ENCODE measurements at places on chromosomes 1 and 21. TPM values are rescaled to one million over a fixed set of nuclear protein-coding genes. Genes with fewer than 3 reads are reported as not detected.

DNA sequence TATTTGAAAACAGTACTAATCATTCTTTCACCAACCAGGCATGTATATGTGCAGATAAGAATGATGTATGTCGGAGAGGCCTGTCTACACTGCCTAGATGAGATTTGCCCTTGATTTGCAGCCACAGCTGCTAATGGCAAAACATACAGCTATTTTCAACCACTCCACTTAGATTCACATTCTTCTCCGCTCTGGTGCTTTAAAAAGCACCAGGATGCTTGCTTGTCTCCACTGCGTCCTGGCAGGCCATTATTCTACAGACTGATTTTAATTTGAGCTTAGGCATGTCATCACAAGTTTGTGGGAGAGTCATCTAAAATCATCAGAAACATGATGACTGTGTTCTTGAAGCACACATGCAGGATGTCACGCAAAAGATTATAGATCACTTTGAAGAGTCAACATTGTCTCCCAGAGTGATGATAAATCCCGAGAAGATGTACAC is 119.0 kb upstream of the NRIP1 start:
- no peak overlapping the region for H3K4me3 ChIP-seq
- H3K4me1 ChIP-seq = no peaks in the 10 kb centered on the region
- H3K27me3 ChIP-seq = no peaks in the 10 kb centered on the region
- no peak overlapping the region for H3K27ac ChIP-seq

DNA sequence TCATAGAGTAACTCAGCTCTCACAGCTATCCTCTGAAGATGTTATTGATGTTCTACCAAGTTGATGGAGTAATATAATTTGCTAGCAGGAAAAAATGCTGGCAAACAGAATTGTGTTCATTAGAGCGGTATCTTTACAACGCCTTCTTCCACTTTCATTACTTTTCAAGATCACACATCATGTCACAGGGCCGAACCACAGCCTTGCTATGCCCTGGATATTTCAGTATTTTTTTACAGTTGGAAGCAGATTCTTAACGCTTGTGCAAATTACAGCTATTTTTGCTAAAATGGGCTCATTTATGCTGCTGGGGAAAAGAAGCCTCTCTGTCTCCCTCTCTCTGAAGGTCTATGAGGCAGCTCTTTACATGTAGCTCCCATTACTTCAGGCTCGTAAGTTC is 632.2 kb downstream of the KIF26B start:
- H3K4me3 ChIP-seq = no peak overlapping the region
- no peak overlapping the region for H3K27ac ChIP-seq
- H3K36me3 ChIP-seq = no peaks in the 10 kb centered on the region
- no peaks in the 10 kb centered on the region for H3K27me3 ChIP-seq

RGL1 gene
- total RNA-seq = 13.4 TPM

RPE65 gene
- not detected for total RNA-seq

DNA sequence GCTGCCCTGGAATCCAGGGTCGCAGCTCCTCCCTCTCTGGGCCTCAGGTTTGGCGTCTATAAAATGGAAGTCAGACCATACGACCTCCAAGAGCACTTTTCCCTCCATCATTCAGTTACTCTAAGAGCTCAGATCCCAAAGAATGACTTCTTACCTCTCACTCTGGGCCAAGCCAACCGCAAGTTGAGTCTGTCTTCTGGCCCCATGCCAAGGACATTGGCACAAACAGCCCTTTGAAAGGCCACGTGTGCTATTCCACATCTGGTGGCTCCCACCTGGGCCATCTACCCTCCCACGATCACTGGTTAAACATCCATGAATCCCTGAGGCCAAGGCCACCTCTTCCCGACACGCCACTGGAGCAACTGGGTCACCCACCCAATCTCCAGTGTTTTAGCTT is 12.4 kb downstream of the SLC2A7 start:
- H3K4me3 ChIP-seq = no peak overlapping the region
- no peak overlapping the region for H3K27ac ChIP-seq
- peaks cover 4% of the 10 kb centered on the region for H3K4me1 ChIP-seq
- DNase-seq = no peak
- H3K27me3 ChIP-seq = no peaks in the 10 kb centered on the region

DNA sequence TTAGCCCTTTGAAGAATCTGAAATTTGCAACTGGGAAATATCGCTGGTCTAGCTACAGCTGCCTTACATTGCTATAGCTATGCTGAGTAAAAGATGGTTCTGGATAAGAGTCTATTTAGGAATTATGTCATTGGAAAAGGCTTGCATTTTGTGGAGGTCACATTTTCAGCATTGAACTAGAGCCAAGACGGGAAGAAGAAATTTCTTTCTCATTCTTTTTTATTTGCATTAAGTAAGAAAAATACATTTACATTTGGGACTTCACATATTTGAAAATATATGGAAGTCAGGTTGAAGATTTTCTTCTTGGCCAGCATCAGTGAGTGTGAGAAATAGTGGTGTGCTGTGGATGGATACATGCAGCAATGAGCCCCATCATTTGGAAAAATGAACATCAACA is 291.6 kb downstream of the PTBP2 start:
- H3K27ac ChIP-seq = no peak overlapping the region
- H3K4me3 ChIP-seq = no peak overlapping the region
- DNase-seq = peak; percentile 16
- no peaks in the 10 kb centered on the region for H3K4me1 ChIP-seq
- H3K27me3 ChIP-seq = no peaks in the 10 kb centered on the region

- H3K4me3 ChIP-seq = no peak overlapping the region
- no peak overlapping the region for H3K27ac ChIP-seq
- peak; percentile 92 for DNase-seq
- H3K27me3 ChIP-seq = no peaks in the 10 kb centered on the region
- H3K4me1 ChIP-seq = peaks cover 6% of the 10 kb centered on the region
These were observed 4.5 kb downstream of the TTC24 start for GRCh38 chr1:156583821-156584622.

TCHH gene
- not detected for total RNA-seq

WNT3A gene
- total RNA-seq = not detected

DNA sequence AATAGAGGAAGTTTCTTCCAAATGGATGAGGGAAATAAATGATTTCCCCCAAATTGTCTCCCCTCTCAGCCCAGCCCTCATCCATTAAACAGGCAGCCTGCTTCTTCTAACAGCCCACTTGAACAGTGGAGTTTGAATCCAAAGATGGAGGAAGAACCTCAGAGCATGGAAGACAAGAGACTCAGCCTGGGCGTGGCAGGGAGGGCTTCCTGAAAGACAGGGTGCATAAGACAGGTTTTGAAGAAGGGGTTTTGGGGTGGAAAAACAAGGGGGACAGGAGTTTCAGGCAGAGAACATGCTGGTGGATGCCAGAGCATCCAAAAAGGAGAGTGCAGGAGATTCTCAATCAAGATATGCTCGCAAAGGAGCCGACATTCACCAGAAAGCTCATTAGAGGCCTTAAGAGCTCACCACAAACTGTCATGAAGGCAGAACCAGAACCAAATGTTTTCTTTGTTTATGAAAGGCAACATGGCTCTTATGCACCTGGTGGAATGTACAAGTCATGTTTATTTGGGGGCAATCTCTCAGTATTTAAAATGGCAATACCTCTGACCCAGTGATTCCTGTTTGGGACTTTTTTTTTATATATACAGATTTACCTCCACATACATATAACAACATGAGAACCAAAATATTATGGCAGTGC is 26.5 kb upstream of the TSPEAR start:
- no peak overlapping the region for H3K4me3 ChIP-seq
- H3K4me1 ChIP-seq = no peaks in the 10 kb centered on the region
- H3K36me3 ChIP-seq = no peaks in the 10 kb centered on the region
- no peak overlapping the region for H3K27ac ChIP-seq

ADPRS gene
- total RNA-seq = 14.1 TPM

TRIM67 gene
- total RNA-seq = not detected

DNA sequence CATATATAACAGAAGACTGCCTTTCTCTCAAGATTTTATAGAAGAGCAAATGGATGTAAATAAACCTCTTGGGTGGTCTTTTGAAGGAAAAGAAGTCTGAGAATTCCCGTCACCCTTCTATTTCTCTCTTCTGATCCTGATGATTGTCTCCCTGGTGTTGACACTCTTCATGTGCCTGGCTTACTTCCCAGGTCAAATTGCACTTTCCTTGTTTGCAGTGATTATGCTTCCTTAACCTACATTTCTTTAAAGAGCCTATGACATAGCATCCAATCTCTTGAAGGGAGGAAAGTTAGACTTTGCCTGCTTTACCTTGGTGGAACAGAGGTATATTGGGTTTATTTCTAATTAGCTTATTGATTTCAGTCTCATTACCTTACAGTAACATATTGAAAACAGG is 80.1 kb downstream of the LRRC53 start:
- no peaks in the 10 kb centered on the region for H3K36me3 ChIP-seq
- no peaks in the 10 kb centered on the region for H3K4me1 ChIP-seq
- no peaks in the 10 kb centered on the region for H3K27me3 ChIP-seq
- H3K4me3 ChIP-seq = no peak overlapping the region

DNA sequence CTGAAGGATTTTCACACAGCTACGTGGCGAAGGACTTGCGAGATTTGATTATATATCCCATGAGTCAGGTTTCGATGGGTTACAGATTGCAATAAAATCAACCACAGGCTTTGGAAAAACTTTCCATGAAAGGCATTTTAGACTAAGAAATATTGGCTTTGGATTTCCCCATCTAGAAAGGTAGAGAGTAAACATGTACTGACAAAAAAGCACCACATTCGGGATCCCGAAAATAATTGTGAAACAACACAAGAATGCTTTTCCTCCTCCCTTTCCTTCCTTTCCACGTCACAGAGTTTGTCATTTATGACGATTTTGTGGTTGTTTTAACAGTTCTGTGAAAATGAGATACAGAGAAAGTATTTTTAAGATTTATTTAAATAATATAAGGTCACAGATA is 38.5 kb downstream of the TGFB2 start:
- H3K4me3 ChIP-seq = no peak overlapping the region
- no peak overlapping the region for H3K27ac ChIP-seq
- peaks cover 18% of the 10 kb centered on the region for H3K4me1 ChIP-seq

GRCh38 chr1:100358210-100358609 is 5.9 kb downstream of the CDC14A start:
- H3K36me3 ChIP-seq = no peaks in the 10 kb centered on the region
- H3K4me3 ChIP-seq = no peak overlapping the region
- peak overlapping the region; percentile 55 for H3K27ac ChIP-seq
- peaks cover 42% of the 10 kb centered on the region for H3K4me1 ChIP-seq

RAB25 gene
- total RNA-seq = 45.5 TPM

FBXO44 gene
- 6.8 TPM for total RNA-seq

DNA sequence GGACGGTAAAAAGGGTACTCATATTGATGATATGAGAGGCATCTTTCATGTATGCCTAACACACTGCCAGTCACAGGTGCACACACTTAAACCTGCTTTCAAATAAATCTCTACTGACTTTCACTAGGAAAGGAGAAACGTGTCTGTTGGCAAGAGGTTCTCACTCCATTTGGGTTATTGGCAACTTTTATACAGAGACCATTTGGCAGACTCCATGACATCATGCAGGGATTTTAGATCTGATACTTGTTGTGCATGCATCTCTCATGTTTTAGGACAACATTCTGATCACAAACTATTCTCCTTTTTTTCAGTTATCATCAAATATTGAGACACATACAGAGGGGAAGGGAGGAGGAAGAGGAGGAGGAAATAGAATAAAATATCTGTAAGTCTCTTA is 31.5 kb downstream of the RGS7 start:
- H3K27me3 ChIP-seq = no peaks in the 10 kb centered on the region
- DNase-seq = no peak
- no peaks in the 10 kb centered on the region for H3K4me1 ChIP-seq
- no peaks in the 10 kb centered on the region for H3K36me3 ChIP-seq
- no peak overlapping the region for H3K27ac ChIP-seq

MSH4 gene
- total RNA-seq = 0.18 TPM

DPT gene
- 67.4 TPM for total RNA-seq

GRCh38 chr1:22139817-22140216 is 3.1 kb downstream of the WNT4 start:
- H3K4me1 ChIP-seq = peaks cover 29% of the 10 kb centered on the region
- no peak for DNase-seq
- H3K4me3 ChIP-seq = no peak overlapping the region

RCAN1 gene
- 32.1 TPM for total RNA-seq

- H3K27ac ChIP-seq = peak overlapping the region; percentile 74
- no peak for DNase-seq
- H3K36me3 ChIP-seq = peaks cover 4% of the 10 kb centered on the region
- H3K4me1 ChIP-seq = peaks cover 7% of the 10 kb centered on the region
These were observed 18.7 kb upstream of the ADAR start for GRCh38 chr1:154626456-154627256.

DNA sequence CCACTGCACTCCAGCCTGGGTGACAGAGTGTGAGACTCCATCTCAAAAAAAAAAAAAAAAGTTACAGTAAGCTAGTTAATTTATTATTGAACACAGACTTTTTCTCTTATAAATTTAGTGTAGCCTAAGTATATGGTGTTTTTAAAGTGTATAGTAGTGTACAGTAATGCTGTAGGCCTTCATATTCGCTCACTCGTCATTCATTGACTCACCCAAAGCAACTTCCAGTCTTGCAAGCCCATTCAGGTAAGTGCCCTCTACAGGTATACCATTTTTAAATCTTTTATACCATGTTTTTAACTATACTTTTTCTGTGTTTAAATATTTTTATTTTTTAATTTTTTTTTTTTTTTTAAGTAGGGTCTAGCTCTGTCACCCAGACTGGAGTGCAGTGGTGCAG is 12.1 kb downstream of the POU2F1 start:
- no peak overlapping the region for H3K27ac ChIP-seq
- no peaks in the 10 kb centered on the region for H3K27me3 ChIP-seq
- DNase-seq = no peak
- no peaks in the 10 kb centered on the region for H3K36me3 ChIP-seq
- peaks cover 41% of the 10 kb centered on the region for H3K4me1 ChIP-seq
- H3K4me3 ChIP-seq = no peak overlapping the region

RGS18 gene
- 4.0 TPM for total RNA-seq

DNA sequence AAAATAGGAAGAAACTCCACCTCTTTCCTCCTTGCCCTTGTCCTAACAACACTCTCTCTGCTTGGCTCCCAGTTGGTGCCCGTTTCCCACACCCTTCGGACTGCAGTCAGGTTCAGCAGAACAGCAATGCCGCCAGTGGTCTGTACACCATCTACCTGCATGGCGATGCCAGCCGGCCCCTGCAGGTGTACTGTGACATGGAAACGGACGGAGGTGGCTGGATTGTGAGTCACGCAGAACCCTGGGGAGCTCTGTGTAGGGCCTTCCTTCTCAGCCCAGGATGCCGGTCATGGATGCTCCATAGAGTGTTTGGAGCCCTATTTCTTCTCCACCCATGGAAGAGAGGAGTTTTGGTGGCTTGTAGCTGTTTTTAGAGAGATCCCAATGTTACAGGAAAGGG is 60.9 kb downstream of the TNN start:
- no peaks in the 10 kb centered on the region for H3K27me3 ChIP-seq
- H3K36me3 ChIP-seq = no peaks in the 10 kb centered on the region

GRCh38 chr1:29860681-29861080 is 624.4 kb downstream of the PTPRU start:
- no peak overlapping the region for H3K4me3 ChIP-seq
- H3K4me1 ChIP-seq = no peaks in the 10 kb centered on the region
- H3K36me3 ChIP-seq = no peaks in the 10 kb centered on the region
- no peak for DNase-seq
